ENCODE measurements at places on chromosomes 5 and 9.

- DNase-seq = no peak
Observed at GRCh38 chr9:5352637-5353248, 13.1 kb upstream of the RLN1 start.

DNA sequence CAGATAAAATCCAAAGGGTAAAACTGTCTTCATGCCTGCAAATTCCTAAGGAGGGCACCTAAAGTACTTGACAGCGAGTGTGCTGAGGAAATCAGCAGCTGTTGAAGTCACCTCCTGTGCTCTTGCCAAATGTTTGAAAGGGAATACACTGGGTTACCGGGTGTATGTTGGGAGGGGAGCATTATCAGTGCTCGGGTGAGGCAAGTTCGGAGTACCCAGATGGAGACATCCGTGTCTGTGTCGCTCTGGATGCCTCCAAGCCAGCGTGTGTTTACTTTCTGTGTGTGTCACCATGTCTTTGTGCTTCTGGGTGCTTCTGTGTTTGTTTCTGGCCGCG, 727 bp upstream of the ADRB2 start:
- peak; percentile 26 for DNase-seq

GRCh38 chr5:111135946-111136345, 43.8 kb downstream of the WDR36 start:
- DNase-seq = no peak

DNA sequence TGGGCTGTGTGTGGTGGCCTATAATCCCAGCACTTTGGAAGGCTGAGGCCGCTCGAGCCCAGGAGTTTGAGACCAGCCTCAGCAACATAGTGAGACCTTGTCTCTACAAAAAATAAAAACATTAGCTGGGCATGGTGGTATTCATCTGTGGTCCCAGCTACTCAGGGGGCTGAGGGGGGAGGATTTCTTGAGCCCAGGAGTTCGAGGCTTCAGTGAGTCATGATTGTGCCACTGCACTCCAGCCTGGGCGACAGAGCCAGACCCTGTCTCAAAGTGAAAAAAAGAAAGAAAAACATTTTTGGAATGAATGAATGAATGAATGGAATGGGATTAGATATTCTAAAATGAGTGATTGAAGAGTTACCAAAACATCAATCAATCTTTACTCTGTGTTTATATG, 85.8 kb downstream of the FGF1 start:
- no peak for DNase-seq

GRCh38 chr5:168947212-168947868, 353.6 kb downstream of the SLIT3 start:
- DNase-seq = no peak

GRCh38 chr5:172771439-172772111, 580 bp upstream of the DUSP1 start:
- no peak for DNase-seq
